ENCODE measurements at places on chromosomes 4 and X.

- DNase-seq = peak; percentile 71
Observed at GRCh38 chrX:135185795-135186443, 14.7 kb upstream of the CT55 start.

DNA sequence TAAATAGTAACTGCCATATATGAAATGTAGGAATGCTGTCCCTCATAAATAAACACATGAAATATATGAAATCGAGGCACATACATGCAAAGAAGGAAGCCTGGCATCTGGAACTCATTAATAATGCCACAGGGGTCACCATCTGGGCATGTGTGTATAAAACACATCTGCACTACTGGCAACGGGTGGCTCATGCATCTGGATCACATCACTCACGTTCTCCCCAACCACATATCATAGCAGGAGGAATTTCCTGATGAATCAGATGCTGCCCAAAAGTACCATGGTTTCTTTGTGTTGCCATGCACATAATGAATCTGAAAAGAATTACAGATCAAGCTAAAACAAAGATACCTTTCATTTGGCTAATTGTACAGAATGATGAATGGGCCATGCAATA lies 28.6 kb downstream of the RNF175 start:
- no peak for DNase-seq

- DNase-seq = peak; percentile 53
Observed at GRCh38 chrX:107978707-107979307, 3.4 kb downstream of the TEX13B start.

DNA sequence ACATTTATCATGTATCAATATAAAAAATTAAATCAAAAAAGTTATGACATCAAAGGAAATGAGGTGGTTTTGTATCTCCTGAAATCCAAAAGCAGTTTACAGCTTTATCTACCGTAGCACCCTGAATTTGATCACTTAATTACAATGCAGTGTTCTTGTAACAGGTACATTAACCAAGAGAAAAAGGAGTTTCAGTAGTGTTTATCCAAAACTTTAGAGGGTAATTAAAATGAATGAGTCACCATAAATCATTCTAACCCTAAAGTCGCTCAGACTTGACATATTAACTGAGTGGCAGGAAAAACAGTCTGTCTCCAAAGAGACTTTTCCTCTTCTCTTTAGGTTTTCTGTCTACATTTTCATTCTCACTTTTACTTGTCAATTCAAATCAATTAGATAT lies 907.6 kb upstream of the EPHA5 start:
- no peak for DNase-seq

DNA sequence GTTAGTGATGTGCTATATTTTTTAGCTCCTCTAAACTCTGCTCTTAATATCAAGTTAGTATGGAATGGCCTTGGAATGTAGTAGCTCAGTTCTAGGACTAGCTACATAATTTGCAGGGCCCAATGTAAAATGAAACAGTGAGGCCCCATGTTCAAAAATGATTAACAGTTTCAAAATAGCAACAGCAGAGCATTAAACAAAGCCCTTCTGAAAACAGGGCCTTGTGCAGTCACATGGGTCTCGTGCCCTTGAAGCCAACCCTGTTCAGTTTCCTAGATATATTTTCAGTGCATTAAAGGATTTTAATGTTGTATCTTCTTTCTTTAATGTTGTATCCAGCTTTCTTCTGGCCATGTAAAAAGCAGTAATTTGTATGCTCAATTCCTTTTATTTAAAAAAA lies 82.1 kb downstream of the TASL start:
- DNase-seq = no peak

- DNase-seq = no peak
Observed at GRCh38 chr4:144663834-144664475, 18.0 kb downstream of the HHIP start.

DNA sequence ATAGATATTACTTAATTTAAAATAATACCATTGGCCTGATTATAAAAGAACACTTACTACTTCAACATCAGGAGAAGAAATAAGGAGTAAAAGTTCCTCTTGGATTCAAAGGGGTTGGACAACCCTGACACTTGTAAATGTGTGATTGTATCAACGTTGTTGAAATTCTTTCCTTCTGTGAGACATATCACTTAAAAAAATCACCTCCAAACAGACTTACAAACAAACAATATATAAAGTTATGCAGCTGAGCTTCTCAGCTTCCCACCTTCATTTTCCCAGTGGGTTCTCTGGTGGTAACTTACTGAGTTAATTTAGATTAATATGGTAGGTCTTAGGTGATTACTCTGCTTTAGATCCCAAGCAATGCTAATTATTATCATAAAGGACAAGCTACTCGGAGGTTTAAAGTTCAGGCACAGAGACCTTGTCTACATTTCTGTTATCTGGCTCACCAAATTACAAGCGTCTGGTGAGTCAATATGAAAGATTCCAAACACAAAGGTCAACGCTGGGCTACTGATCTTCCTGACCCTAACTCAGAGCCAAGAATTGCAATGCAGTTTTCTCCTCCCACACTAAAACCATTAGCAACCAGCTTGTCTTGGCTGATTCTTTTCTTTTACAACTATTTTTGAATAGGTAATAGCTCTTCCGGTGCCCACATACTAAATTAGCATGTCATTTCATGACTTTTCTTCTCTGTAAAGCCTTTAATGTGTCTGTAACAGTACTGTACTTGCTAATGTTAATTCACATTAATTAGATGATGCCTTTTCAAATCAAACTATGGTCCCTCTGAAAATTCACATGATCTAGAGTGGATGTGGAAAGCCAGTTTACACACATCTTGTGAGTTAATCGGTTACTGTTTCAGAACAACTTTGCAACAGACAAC lies 157.6 kb downstream of the RASL11B start:
- no peak for DNase-seq

DNA sequence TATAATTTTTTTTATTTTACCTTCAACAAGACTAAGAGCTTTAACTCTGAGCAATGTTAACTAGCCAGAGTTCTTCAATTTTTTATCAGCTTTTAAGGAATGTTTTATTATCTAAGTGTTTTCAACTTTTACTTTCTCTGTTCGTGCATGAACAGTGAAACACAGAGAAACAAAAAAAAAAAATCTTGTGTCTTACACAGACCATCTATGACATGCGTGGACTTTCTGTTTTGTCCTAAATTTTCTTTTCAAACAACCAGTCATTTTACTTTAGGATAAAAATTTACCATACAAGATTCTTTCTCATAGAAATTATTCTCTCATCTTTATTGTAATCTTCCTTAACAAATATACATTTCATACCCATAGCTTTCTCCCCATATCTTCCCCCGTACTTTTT lies 731.9 kb upstream of the PCDH10 start:
- DNase-seq = no peak

- peak; percentile 24 for DNase-seq
Observed at GRCh38 chrX:136954930-136955329, 74.4 kb upstream of the RBMX start.

- DNase-seq = no peak
Observed at GRCh38 chr4:109234596-109234995, 67.9 kb downstream of the COL25A1 start.

- DNase-seq = no peak
Observed at GRCh38 chr4:94228493-94229216, 21.0 kb downstream of the SMARCAD1 start.

- DNase-seq = no peak
Observed at GRCh38 chrX:12955882-12956703, 18.8 kb upstream of the TMSB4X start.

- peak; percentile 46 for DNase-seq
Observed at GRCh38 chrX:149286940-149287349, 218.2 kb downstream of the IDS start.

DNA sequence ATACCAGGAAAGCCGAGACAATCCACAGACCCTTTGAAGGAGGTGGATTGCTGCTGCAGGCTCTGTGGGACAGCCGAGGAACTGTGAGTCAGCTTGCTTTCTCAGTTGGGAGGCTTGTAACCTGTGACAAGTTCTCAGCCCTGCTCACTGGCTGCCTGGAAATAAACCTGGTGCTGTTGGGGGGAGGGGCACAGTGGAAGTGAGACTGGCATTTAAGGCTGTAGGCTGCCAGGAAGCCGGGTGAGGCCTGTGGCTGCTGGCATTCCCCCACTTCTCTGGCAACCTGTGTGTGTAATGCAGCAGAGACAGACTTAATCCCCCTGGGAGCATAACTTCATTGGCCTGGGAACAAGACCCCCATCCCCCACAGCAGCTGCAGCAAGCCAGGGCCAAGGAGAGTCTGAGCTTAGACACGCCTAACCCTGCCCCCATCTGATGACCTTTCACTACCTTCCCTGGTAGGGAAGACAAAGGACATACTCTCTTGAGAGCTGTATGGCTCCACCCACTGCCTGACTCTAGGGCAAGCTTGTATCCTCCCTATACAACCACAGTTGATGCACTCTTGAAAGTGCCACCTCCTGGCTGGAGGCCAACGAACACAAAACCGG lies 64.1 kb downstream of the ALPK1 start:
- peak; percentile 59 for DNase-seq

DNA sequence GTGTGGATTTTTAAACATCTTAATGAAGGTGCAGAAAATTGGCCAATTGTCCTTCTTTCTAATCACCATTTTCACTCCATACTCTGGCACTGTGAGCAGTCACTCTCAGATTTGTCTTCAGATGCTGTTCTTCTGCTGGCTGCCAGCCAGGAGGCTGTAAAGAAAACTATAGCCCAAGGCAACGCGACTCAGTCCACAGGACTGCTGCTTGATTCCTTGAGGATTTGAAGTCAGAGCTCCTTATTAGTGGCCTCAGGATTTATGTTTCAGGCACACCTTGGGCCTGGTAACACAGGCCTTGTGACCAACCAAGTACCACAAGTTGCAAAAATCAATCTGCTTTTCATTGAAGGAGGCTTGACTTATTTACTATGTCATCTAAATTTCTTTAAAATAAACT lies 342.6 kb downstream of the GPM6A start:
- DNase-seq = no peak

GRCh38 chr4:56532239-56532638 lies 26.6 kb downstream of the ARL9 start:
- no peak for DNase-seq

GRCh38 chr4:144809056-144809640 lies 163.2 kb downstream of the HHIP start:
- DNase-seq = no peak

DNA sequence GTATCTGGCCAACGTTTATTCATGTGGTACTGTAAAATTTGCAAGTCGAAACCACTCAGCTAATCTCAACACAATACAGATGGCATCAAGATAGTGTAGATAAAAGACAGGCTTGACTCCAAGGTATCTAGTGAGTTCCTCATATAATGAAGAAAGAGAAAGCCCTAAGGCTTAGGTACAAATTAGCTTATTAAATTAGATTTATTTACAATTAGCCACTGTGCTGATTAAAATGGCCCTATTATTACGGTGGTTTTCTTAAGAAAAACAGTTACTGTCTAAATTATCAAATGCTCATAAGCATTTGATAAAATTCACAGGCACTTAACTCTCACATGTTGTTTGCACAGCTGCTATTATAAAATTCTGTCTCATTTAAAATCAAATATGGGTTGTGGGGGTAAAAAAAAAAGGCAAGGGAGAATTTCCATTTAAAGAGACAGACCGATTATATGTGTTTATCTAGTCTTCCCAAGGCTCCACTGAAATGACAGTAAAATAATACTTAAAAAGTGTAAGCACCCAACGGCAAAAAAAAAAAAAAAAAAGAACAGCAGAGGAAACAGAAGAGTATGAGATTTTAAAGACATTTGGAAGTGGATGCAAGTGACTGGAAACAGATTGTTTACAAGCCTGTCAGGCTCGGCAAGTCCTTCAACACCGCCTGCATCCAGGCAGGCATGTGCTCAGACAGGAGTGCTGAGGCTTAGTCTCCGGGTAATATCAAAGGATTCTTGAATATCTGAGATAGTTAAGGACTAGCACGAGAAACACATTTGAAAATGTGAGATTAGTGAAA lies 55.1 kb downstream of the FAM13A start:
- DNase-seq = no peak

- no peak for DNase-seq
Observed at GRCh38 chr4:88705805-88706492, 8.3 kb upstream of the NAP1L5 start.

GRCh38 chr4:52822972-52823701 lies 39.0 kb upstream of the RASL11B start:
- DNase-seq = no peak

DNA sequence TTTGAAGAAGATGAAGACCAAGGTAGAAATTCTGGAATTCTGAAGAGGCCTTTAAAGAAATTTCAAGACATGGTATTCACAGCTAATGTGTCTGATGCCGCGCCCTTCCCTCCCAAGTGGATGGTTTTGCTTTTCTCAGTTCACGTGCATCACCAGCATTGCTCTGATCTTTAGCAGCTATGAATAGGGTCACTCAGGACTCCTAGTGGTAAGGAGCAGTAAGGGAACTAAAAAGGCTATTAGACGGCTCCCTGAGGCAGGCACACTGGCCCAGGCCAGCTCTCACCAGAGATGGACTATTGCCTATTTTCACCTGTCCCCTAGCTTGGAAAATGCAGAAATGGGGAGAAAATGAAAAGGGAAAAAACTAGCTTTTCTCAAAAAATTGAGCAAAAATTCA lies 447.5 kb upstream of the RASGEF1B start:
- peak; percentile 37 for DNase-seq

- no peak for DNase-seq
Observed at GRCh38 chr4:48680848-48681568, 99.1 kb downstream of the FRYL start.

GRCh38 chr4:105191621-105192210 lies 45.0 kb downstream of the TET2 start:
- no peak for DNase-seq

Measured in H7 (cell line).